ENCODE measurements at places on chromosomes 5 and 9. TPM values are rescaled to one million over a fixed set of nuclear protein-coding genes. Genes with fewer than 3 reads are reported as not detected.

DNA sequence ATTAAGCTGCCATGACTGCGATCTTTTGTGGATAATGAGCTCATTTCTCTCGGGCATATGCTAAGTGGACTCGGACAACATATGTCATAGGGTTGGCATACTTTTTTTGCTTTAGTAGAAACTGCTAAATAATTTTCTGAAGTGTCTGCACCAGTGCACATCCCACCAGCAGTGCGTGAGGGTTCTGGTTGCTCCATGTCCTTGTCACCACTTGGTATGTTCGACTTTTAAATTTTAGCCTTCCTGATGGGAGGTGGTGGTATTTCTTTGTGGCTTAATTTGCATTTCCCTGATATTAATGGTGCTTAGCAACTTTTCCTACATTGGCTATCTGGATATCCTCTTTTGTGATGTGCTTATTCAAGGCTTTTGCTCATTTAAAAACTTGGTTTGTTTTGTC lies 57.8 kb upstream of the NRARP start:
- H3K27ac ChIP-seq: no peak overlapping the region
- peaks cover 10% of the 10 kb centered on the region for H3K36me3 ChIP-seq
- DNase-seq: no peak
- no peaks in the 10 kb centered on the region for H3K4me1 ChIP-seq

- no peak overlapping the region for H3K27ac ChIP-seq
- H3K27me3 ChIP-seq: no peaks in the 10 kb centered on the region
- DNase-seq: no peak
- H3K4me1 ChIP-seq: no peaks in the 10 kb centered on the region
- no peaks in the 10 kb centered on the region for H3K36me3 ChIP-seq
Measured at GRCh38 chr9:117151716-117152115, 263.1 kb downstream of the ASTN2 start.

DNA sequence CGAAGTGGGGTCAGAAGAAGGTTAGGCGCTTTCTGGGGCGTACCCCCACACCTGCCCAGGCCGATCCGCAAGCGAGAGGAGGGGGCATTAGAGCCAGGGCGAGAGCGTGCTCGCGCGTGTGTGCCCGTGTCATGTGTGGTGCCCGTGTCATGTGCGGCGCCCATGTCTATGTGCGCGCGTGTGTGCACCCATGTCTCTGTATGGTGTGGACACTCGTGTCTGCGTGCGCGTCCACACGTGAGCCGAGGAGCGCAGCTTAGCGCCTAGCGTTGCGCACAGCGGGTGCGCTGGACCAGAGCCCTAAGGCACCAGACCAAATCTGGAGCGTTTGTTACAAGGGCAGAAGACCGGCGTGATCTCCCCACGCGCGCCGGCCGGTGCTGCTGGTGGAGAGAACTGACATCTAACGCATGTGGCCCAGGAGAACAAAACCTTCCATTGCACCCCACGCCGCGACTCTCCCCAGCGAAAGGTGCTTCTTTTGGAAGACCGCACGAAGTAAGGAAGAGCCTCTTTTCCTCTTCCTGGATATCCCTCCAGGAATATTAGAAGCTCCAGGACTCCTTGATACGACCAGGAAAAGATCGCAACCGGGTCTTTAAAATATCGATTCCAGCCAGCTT lies 644 bp downstream of the NIM1K start:
- peak overlapping the region; percentile 87 for H3K4me3 ChIP-seq
- no peak overlapping the region for H3K27ac ChIP-seq
- H3K36me3 ChIP-seq: no peaks in the 10 kb centered on the region
- DNase-seq: no peak
- H3K4me1 ChIP-seq: peaks cover 3% of the 10 kb centered on the region
- H3K27me3 ChIP-seq: peaks cover 15% of the 10 kb centered on the region

GRCh38 chr5:151150471-151151262 lies 6.9 kb downstream of the ANXA6 start:
- H3K27me3 ChIP-seq: no peaks in the 10 kb centered on the region
- DNase-seq: no peak
- no peak overlapping the region for H3K27ac ChIP-seq
- H3K4me3 ChIP-seq: no peak overlapping the region

- H3K27ac ChIP-seq: no peak overlapping the region
- no peak for DNase-seq
- no peak overlapping the region for H3K4me3 ChIP-seq
- no peaks in the 10 kb centered on the region for H3K4me1 ChIP-seq
- no peaks in the 10 kb centered on the region for H3K27me3 ChIP-seq
- peaks cover 4% of the 10 kb centered on the region for H3K36me3 ChIP-seq
Measured at GRCh38 chr5:115124741-115125140, 45.0 kb downstream of the TRIM36 start.

DNA sequence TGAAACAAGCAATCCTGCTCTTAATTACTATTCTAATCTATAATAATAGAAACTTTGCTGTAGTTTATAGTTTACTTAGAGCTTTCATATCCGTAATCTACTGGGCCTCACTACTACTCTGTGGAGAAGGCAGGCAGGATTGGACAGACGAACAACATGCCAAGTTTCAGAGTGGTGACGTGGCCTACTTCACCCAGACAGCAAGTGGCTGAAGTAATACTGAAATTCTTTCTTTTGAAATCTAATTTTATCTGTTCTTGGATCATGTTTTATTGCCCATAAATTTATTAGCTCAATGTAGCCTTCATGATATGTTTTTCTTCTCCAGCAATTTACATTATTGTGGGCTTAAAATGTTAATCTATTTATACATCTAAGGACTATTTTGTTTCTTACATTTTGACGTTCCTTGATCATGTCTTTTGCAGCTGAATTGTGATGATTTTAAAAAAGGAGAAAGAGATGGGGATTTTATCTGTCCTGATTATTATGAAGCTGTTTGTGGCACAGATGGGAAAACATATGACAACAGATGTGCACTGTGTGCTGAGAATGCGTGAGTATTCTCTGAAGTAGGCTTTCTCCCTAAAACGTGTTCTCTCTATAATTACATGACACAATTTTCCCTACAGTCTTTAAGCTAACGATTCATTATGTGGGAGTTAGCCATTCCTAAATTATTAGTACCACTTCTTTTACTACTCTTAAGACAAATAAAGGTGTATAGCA lies 22.4 kb downstream of the SPINK5 start:
- no peaks in the 10 kb centered on the region for H3K4me1 ChIP-seq
- H3K36me3 ChIP-seq: peaks cover 4% of the 10 kb centered on the region
- no peaks in the 10 kb centered on the region for H3K27me3 ChIP-seq

DNA sequence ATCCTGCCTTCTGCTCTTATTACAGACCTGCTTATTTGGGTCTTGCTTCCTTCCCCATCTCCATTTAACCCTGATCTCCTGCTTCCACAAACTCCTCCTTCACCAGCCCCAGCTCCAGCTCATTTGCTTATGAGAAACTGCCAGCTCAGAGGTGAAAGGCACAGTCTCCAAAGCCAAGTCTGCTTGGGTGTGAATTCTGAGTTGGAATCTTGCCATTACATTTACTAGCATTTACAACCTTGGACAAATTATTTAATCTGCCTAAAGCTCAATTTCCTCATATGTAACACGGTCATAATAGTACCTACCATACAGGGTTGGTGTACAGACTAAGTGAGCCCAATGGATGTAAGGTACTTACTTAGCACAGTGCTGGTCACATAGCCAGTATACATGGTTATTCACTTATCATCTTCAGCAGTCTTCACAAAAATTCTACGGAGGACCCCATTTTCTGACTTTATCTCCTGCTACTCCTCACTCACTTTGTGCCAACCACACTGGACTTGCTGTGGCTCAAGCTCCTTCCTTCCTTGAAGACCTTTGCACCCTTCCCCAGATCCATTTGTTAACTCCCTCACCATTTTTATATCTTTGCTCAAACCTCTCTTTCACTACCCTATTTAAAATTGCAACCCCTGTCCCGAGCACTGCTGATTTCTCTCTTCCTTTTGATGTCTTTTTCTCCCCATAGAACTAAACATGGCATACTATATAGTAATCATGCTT lies 86.2 kb downstream of the DOCK2 start:
- no peak for DNase-seq
- no peak overlapping the region for H3K27ac ChIP-seq
- no peaks in the 10 kb centered on the region for H3K27me3 ChIP-seq
- no peak overlapping the region for H3K4me3 ChIP-seq
- no peaks in the 10 kb centered on the region for H3K4me1 ChIP-seq

DNA sequence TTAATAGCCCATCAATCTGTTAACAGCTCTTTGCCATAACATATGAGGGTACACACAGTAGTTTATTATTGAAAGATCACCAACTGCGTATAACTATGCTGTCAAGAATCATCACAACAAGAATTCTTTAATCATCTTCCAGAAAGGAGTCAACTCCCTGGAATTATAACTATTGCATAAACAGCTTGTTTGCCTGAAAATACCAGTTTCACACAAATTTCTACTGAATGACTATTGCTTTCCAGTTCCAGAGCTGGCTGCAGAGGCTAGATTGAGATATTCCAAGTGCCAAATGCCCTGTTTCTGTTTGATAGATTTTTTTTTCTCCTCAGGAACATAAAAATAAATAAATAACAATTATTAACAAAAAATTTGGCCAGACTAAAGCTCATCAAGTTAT lies 444.7 kb downstream of the TLE1 start:
- DNase-seq: no peak
- no peaks in the 10 kb centered on the region for H3K36me3 ChIP-seq
- no peak overlapping the region for H3K27ac ChIP-seq
- no peaks in the 10 kb centered on the region for H3K4me1 ChIP-seq

GRCh38 chr5:74293182-74293581 lies 347.3 kb downstream of the ENC1 start:
- H3K36me3 ChIP-seq: no peaks in the 10 kb centered on the region
- H3K4me1 ChIP-seq: no peaks in the 10 kb centered on the region
- DNase-seq: no peak
- no peak overlapping the region for H3K27ac ChIP-seq
- no peak overlapping the region for H3K4me3 ChIP-seq

DNA sequence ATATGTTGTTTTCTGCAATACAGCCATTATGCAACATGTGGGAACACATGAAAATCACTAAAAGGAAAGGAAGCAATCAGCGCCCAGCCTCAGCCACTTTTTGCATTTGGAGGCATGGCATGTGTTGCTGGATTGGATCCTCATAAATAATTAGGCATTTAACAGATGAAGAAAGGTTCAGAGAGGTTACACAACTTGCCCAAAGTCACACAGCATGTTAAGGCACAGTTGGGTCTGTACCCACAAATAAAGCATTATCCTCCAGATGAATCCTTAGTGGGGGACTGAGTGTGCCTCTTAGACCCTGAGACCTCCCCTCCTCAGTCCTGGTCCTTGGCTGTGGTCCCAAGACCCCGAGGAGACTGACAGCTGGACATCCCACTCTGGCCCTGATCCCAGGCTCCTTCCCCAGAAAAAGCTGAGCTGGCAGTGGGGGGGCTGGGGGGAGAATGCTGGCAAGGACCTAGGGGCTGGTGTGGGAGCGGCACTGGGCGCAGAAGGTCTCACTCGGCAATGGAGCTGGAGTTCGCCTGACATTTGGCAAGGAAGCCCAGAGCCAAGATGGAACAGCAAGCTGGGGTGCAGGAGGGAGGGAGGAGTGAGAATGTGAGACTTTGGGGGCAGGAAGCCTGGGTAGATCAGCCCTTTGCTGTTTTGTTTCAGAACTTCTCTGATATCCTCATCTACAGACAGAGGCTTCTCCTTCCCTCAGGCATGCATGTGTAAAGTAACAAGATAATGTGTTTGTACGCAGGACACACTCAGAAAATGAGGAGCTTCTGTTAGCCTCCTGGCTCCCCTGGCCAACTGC lies 6.9 kb upstream of the AKNA start:
- H3K4me1 ChIP-seq: no peaks in the 10 kb centered on the region
- H3K4me3 ChIP-seq: no peak overlapping the region
- no peak overlapping the region for H3K27ac ChIP-seq
- no peaks in the 10 kb centered on the region for H3K27me3 ChIP-seq
- no peaks in the 10 kb centered on the region for H3K36me3 ChIP-seq

DNA sequence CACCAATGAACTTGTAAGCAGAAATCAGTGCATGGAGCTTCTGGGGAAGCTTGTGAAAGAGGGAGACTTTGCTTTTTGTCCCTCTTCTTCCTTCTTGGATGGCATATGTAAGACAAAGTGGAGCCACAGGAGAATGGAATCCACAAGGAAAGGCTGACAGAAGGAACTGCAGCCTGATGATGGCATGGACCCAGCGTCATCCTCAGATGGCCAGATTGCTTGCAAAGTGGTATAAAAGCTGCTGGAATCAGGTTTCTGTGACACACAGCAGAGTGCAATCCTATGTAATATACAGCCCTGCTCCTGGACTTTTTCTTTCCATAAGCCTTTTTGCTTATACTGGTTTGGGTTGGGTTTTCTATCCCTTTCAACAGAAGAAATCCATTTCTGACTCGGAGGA lies 31.4 kb upstream of the SPARC start:
- no peak overlapping the region for H3K27ac ChIP-seq
- H3K4me3 ChIP-seq: no peak overlapping the region
- no peak for DNase-seq
- H3K36me3 ChIP-seq: peaks cover 3% of the 10 kb centered on the region
- peaks cover 7% of the 10 kb centered on the region for H3K4me1 ChIP-seq

- DNase-seq: no peak
- no peaks in the 10 kb centered on the region for H3K4me1 ChIP-seq
- H3K27me3 ChIP-seq: no peaks in the 10 kb centered on the region
- H3K4me3 ChIP-seq: no peak overlapping the region
- no peak overlapping the region for H3K27ac ChIP-seq
Measured at GRCh38 chr9:134789168-134789567, 91.4 kb upstream of the FCN2 start.

GRCh38 chr9:75992482-75993206 lies 102.2 kb downstream of the PCSK5 start:
- no peak overlapping the region for H3K27ac ChIP-seq
- H3K4me3 ChIP-seq: no peak overlapping the region
- H3K36me3 ChIP-seq: peaks cover 6% of the 10 kb centered on the region

GRCh38 chr9:12656803-12657202 lies 36.4 kb upstream of the TYRP1 start:
- no peak overlapping the region for H3K4me3 ChIP-seq
- no peaks in the 10 kb centered on the region for H3K36me3 ChIP-seq
- no peak for DNase-seq
- no peaks in the 10 kb centered on the region for H3K4me1 ChIP-seq
- H3K27ac ChIP-seq: no peak overlapping the region

GRCh38 chr5:25025831-25026230 lies 381.1 kb upstream of the CDH10 start:
- no peak for DNase-seq
- no peaks in the 10 kb centered on the region for H3K36me3 ChIP-seq
- no peak overlapping the region for H3K27ac ChIP-seq
- H3K27me3 ChIP-seq: no peaks in the 10 kb centered on the region

GRCh38 chr9:109477258-109478050 lies 20.7 kb downstream of the PTPN3 start:
- no peak overlapping the region for H3K27ac ChIP-seq
- H3K27me3 ChIP-seq: no peaks in the 10 kb centered on the region
- no peak overlapping the region for H3K4me3 ChIP-seq

Gene SMIM33
- not detected for total RNA-seq

Gene INSYN2B
- not detected for total RNA-seq

Gene SLCO4C1
- total RNA-seq: 4.8 TPM

Gene SYNPO
- 1.7 TPM for total RNA-seq

Gene CLIC3
- 0.29 TPM for total RNA-seq

Gene C5orf47
- 0.11 TPM for total RNA-seq

Gene TLN1
- 102 TPM for total RNA-seq

Gene HTR4
- total RNA-seq: not detected

Gene CSF2
- not detected for total RNA-seq

Gene POU5F2
- total RNA-seq: 0.22 TPM

Gene SPOUT1
- total RNA-seq: 91.8 TPM

Gene PIP5K1B
- 1.7 TPM for total RNA-seq

All from H9 (cell line).